ENCODE measurements at places on chromosomes 5 and 9.

- DNase-seq, result no peak
Measured at GRCh38 chr5:142722896-142723295, 37.0 kb upstream of the FGF1 start.

- no peak for DNase-seq
Measured at GRCh38 chr5:107373549-107374263, 297.0 kb downstream of the EFNA5 start.

GRCh38 chr5:63987053-63987452, 24.8 kb upstream of the HTR1A start:
- no peak for DNase-seq

DNA sequence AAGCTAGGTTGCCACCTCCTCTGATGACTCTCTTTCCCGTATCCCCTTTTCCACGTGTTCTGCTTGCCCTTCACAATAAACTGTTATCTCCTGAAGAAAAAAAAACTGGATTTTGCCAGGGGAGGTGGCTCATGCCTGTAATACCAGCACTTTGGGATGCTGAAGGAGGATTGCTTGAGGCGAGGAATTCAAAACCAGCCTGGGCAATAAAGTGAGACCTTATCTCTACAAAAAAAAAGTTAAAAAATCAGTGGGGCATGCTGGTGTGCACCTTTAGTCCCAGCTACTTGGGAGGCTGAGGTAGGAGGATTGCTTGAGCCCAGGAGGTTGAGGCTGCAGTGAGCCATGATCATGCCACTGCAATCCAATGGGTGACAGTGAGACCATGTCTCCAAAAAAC, 81.7 kb upstream of the IL6ST start:
- no peak for DNase-seq

- no peak for DNase-seq
Measured at GRCh38 chr5:168939887-168940544, 360.8 kb upstream of the PANK3 start.

DNA sequence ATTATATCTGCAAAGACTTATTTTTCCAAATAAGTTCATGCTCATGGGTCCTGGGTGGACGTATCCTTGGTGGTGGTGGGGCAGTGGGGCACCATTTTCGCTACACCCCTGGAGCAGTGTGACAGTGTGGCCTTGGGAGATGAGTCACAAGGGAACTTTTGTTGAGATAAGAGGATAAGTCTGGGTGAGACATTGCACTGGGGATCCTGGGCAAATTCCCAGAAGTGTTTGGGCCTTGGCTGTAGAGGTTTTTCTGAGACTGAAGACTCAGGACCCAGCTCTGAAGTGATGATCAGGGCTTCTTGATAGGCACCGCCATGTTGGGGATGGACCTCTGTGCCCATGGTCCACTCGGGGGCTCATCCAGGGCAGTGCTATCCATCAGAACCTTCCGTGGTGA, 149.4 kb downstream of the MACROH2A1 start:
- no peak for DNase-seq

DNA sequence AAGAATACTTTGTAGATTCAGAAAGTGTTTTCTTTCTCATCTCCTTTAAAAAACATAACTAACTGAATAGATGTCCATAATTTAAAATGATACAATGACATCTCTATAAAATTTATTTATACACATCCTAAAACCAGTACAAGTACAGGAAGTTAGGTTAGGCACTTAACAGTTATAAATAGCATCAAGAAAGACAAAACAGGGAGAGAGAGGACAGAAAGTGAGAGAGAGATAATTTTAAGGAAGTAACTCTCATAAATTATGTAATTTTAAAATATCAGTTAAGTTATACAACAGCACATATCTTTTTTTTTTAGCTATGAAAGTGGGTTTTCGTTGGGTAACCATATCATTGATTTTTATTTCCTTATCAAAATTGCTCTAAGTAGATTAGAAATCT, 1068.6 kb downstream of the TAF11L14 start:
- no peak for DNase-seq

GRCh38 chr5:74954919-74955318, 88.7 kb upstream of the FAM169A start:
- DNase-seq, result no peak

DNA sequence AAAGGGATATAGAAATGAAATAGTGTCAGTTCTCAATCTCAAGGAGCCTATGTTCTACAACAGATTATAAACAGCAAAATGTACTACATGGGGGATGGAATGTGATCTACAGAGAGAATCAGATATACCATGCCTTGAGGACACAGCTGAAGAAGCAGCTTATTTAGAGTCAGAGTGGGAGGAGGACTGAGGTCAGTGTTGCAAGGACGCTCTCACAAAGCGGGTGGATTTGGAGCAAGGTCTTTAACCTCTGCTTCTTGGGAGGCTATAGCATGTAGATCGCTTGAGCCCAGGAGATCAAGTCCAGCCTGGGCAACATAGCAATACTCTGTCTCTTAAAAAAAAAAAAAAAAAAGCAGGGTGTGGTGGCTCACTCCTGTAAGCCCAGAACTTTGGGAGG, 32.8 kb upstream of the PLIN2 start:
- DNase-seq, result no peak

- DNase-seq, result no peak
Measured at GRCh38 chr9:131740898-131741297, 1.0 kb upstream of the RAPGEF1 start.
